ENCODE measurements at places on chromosomes 6 and 20.
A peak's percentile ranks its signal among the peaks of the same experiment; 100 is the strongest.

- DNase-seq, result peak; percentile 50
Measured at GRCh38 chr20:667351-668034, 8.1 kb downstream of the SCRT2 start.

DNA sequence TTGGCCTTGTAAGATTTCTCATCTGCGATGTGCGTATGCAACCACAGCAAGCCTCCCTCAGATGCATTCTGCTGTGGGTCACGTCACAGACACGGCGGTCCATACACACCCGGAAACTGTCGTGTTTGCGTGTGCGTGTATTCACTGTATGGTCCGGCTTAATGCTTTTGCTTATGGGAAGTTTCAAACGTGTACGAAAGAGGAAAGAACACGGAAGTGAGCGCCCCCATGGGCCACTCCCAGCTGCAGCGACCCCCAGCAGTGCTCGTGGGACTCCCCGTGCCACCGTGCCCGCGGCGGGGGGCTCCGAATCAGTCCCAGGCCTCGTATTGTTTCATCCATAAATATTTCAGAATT lies 10.2 kb downstream of the DLL1 start:
- no peak for DNase-seq

- DNase-seq, result peak; percentile 24
Measured at GRCh38 chr6:11353921-11354389, 121.5 kb upstream of the NEDD9 start.

- no peak for DNase-seq
Measured at GRCh38 chr6:156885562-156885961, 108.4 kb downstream of the ARID1B start.

GRCh38 chr6:118525913-118526780 lies 21.9 kb upstream of the PLN start:
- no peak for DNase-seq

GRCh38 chr6:31502586-31502985 lies 4.6 kb downstream of the MICB start:
- no peak for DNase-seq

DNA sequence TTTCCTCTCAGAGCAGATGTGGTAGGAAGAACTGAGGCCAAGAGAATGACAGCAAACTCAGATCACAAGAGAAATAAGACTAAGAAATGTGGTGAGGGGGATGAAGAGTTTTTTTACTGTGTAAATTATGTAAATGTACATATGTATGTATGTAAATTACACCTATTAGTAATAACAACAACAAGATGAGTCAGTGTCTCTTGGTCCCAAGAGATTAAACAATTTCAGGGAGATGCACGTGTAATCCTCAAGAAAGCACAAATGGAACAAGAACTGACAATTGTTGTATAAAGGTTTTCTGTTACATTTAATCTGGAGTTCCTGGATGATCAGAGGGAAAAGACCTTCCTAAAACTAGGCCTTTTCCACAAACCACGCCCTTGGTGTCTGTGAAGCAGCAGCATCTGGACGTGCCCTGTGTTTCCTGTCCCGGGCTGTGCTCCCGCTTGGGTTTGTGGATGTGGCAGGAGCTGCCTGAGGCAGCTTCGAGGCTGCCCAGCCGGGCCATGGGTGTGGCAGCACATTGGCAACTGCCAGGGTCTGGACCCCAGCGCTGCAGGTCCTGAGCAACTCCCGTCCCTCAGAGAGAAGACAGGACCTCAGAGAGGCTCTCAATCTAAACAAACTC lies 994 bp downstream of the CLDN20 start:
- DNase-seq, result no peak

- DNase-seq, result no peak
Measured at GRCh38 chr20:62485062-62485700, 9.4 kb upstream of the GATA5 start.

DNA sequence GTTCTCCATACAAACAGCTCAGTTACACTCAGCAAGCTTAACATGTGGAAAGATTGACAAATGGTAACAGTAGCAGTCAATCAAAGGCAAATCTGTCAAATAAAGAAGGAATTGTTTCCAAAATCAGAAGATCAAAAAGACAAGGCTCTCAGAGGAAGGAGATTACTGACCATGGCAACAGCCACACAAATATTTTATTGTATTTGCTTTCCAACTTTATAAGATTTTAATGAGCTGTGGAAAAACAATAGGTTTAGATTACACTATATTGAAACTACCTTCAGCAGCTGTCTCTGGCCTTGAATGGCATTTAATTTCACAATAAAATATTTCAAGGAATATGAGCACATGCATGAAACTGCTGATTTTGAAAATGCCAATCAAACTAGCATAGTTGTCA lies 1143.9 kb upstream of the GJE1 start:
- no peak for DNase-seq

DNA sequence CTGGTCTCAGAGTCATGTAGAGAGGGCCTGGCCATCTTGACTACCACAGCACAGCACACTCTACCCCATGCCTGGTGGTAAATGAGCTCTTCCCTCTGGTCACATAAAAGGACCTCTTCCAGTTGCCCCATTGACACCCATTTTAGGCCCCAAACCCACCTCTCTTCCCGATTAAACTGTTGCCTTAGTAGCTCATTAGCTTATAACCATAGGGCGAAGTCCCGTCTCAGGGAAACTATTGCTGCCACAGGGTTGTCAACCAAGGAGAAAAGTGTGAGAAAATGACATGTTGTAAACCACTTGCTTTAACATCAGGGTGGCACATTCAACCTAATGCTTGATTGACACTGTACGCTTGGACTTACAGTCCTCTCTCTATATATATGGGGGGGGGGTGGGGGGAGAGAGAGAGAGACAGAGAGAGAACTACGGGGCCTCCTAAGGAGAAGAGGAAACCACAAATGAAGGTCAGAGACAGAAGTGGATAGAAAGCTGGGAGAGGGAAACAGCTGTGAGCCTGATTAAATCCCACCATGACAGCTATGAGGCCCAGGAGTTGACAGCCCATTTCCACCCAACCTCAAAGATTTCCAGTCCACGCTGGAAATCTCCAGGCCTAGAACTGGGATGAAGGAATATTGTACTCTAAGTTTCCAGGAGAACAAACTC lies 14.9 kb upstream of the BTN1A1 start:
- DNase-seq, result no peak

DNA sequence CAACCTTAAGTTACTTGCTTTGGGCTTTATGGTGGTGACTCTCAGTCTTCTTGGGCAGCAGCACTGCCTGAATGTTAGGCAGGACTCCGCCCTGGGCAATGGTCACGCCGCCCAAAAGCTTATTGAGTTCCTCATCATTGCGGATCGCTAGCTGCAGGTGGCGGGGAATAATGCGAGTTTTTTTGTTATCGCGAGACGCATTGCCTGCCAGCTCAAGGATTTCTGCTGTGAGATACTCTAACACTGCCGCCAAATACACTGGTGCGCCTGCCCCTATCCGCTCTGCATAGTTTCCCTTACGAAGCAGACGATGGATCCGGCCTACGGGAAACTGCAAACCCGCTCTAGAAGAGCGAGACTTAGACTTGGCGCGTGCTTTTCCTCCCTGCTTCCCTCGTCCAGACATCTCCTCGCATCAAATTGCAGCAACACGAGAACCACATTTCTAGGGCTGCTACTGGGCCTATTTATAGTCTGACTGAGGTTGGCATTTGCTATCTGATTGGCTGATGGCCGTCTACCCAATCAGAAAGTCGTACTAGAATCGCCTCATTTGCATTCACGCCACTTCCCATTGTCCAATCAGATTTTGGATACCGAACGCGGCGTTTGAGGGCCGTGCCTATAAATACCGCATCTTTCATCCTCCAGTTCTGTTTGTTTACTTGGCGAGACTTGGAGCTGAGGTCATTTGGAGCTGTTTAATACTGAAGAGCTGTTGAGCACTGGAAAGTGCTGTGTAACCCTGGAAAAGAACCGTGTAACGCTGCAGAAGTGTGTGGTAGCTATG lies 28.2 kb upstream of the SLC17A4 start:
- DNase-seq, result no peak
